ENCODE measurements at places on chromosomes 7 and 10.

- no peak overlapping the region for H3K4me3 ChIP-seq
- no peaks in the 10 kb centered on the region for H3K36me3 ChIP-seq
- no peak for DNase-seq
- H3K27me3 ChIP-seq = no peaks in the 10 kb centered on the region
- H3K27ac ChIP-seq = no peak overlapping the region
- H3K4me1 ChIP-seq = no peaks in the 10 kb centered on the region
These were observed 1173.6 kb upstream of the SORCS1 start for GRCh38 chr10:108338146-108338545.

DNA sequence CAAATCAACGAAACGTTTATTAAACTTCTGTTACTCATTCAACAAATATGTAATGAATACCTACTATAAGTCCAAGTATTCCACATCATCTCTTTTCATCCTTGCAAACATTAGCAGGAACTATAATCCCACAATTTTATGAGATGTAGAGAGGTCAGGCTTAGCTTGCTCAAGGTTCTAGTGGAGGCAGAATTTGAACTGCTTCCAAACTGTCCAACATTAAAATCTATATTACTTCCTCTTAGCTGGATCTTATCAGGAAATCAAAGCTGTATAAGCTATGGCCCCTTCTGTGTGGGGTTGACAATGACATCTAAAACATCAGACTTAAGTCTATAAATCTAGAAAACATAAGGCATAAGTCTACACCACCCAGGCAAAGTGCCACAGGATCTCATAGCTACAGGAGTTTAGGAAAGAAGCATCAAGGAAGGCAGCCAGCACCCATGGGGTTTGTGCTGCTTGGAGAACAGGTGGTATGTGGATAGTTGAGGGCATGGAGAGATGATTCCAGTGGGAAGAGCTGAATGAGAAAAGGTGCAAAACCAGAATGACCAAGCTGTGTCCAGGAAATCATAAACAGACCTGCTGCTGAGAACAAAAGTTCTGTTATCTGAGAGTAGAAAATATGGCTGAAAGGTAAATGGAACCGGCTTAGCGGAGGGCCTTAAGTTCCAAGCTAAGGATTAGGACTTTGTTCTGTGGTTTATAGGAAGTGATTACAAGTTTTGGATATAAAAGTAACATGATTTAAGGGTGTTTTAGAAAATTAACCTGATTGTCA, 34.5 kb downstream of the PAPSS2 start:
- H3K36me3 ChIP-seq = no peaks in the 10 kb centered on the region
- no peak for DNase-seq
- H3K4me3 ChIP-seq = no peak overlapping the region
- H3K4me1 ChIP-seq = peaks cover 11% of the 10 kb centered on the region
- H3K27ac ChIP-seq = no peak overlapping the region

DNA sequence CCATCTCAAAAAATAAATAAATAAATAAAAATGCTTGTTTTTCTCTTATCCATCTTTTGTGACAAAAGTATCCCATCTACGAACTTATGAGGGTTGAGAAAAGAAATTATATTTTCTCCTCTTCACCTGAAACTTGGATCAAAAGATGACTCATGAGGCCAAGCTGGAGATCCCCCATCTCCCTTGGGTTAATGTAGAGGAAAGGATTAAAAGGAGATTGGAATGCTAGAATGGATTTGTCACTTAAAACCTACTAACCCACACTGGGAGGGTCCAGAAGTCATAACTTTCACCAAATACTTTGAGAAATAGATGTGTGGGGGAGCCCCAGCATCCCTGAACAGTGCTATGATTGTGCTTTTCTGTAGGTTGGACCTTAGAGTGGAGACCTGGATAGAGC, 46.3 kb upstream of the PIK3CG start:
- DNase-seq = no peak
- no peaks in the 10 kb centered on the region for H3K4me1 ChIP-seq
- H3K36me3 ChIP-seq = no peaks in the 10 kb centered on the region

DNA sequence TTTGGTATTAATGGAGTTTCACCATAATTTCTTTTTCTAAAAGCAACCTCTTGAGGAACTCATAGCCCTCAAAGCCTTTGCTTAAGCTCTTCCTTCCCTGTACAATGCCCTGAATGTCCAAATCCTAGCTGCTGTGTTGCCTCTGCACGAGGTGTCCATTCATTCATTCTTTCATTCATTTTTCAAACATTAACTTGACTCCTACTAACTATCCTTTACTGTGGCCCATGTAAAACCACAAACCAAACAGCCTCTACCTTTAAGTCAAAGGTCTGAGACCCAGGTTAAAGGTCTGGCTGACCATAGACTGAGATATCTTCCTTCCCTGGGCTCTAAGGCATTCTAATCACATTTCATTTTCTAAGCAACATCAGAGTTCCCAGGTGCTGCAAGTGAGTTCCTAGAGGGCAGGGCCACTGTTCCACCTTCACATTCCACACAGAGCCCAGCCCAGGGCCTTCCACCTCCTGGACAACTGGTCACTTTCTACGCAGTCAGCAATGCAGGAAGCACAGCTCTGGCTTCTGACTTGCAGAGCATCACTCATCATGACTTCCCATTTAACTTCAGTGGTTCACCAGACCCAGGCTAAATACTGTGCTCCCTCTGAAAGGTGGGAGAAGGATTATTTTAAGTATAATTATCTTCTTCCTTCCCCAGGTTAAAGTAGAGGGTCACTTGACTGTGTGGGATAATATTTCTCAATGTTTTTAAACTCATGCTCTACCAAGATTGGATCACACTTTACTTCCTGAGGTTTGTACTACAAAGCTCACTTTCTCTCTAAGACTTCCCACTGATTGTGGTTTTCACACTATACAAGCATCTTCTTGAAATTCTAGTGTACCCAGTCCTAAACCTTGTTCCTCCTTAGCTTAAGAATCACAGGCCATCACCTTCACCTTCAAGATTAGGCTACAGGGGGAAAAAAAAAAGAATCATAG, 19.1 kb downstream of the ATXN7L1 start:
- no peaks in the 10 kb centered on the region for H3K27me3 ChIP-seq
- no peak for DNase-seq
- no peak overlapping the region for H3K4me3 ChIP-seq
- H3K36me3 ChIP-seq = no peaks in the 10 kb centered on the region

DNA sequence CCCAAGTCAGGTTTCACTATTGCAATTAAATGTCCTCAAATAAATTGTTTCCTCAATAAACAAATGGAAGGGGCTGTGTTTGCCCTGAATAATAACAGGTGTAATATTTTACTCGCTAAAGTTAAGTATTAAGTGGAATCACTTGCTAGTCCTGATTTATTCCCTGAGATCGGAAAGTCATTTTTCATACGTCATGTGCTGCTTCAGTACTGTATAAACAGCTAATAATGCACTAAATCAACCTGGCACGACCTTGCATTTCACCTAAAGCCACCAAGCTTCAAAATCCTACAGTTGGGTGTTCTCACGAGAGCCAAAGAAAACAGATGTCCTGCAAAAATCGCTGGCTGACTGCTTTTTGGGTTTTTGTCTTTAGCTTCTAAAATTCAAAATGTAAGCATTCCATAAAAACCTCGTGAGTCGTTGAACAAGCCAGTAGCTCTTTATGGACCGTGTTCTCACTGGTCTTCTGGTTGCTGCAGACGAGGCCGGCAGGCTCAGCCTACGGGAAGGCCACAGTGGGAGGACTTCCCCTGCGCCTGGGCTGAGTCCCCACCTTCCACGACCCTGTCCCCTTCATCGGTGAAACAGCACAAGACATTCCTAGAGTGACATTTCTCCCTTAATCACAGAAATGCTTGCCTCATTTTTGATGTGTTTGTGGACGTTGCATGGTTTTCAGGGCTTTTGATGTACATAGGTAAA, 17.9 kb upstream of the MNX1 start:
- peaks cover 2% of the 10 kb centered on the region for H3K27me3 ChIP-seq
- H3K27ac ChIP-seq = peak overlapping the region; percentile 51
- no peaks in the 10 kb centered on the region for H3K36me3 ChIP-seq
- DNase-seq = no peak
- peaks cover 22% of the 10 kb centered on the region for H3K4me1 ChIP-seq
